ENCODE measurements at places on chromosomes 2 and 18. TPM values are rescaled to one million over a fixed set of nuclear protein-coding genes. Genes with fewer than 3 reads are reported as not detected.

LYG1 gene
- 0.16 TPM for total RNA-seq

TET3 gene
- 1.7 TPM for total RNA-seq

DOCK10 gene
- 29.5 TPM for total RNA-seq

PLGLB1 gene
- 0.32 TPM for total RNA-seq

VWA3B gene
- total RNA-seq, result 0.16 TPM

UGT1A3 gene
- not detected for total RNA-seq

SESTD1 gene
- total RNA-seq, result 33.7 TPM

GALNT5 gene
- 30.1 TPM for total RNA-seq

CDH20 gene
- total RNA-seq, result not detected

SUPT7L gene
- total RNA-seq, result 14.2 TPM

UGT1A10 gene
- not detected for total RNA-seq

C1QL2 gene
- not detected for total RNA-seq

ALPP gene
- not detected for total RNA-seq

POTEJ gene
- not detected for total RNA-seq

MDH1B gene
- 3.2 TPM for total RNA-seq

MC4R gene
- total RNA-seq, result not detected

PLCD4 gene
- total RNA-seq, result 7.6 TPM

TMEM17 gene
- total RNA-seq, result 1.9 TPM

CD8B2 gene
- total RNA-seq, result not detected

RIT2 gene
- not detected for total RNA-seq

GREB1 gene
- 0.47 TPM for total RNA-seq

MAL gene
- total RNA-seq, result 0.17 TPM

MBD1 gene
- 62.3 TPM for total RNA-seq

EPHA4 gene
- 3.0 TPM for total RNA-seq

CLEC4F gene
- not detected for total RNA-seq

SERPINB8 gene
- total RNA-seq, result 5.8 TPM

SDC1 gene
- total RNA-seq, result 8.0 TPM

RNF125 gene
- total RNA-seq, result 1.0 TPM

ASB18 gene
- total RNA-seq, result not detected

RGPD3 gene
- total RNA-seq, result under 0.01 TPM

TMEM37 gene
- 0.32 TPM for total RNA-seq

SEPTIN10 gene
- 101 TPM for total RNA-seq

ZSWIM2 gene
- total RNA-seq, result not detected

CIAO1 gene
- 62.4 TPM for total RNA-seq

SCN7A gene
- total RNA-seq, result 14.3 TPM

SCN3A gene
- total RNA-seq, result 0.17 TPM

DSC1 gene
- not detected for total RNA-seq

CNRIP1 gene
- total RNA-seq, result 17.2 TPM

TUBB8B gene
- total RNA-seq, result not detected

FSHR gene
- under 0.01 TPM for total RNA-seq

TAF4B gene
- 1.8 TPM for total RNA-seq
